ENCODE measurements at places on chromosomes 2 and 18. TPM values are rescaled to one million over a fixed set of nuclear protein-coding genes. Genes with fewer than 3 reads are reported as not detected.

DNA sequence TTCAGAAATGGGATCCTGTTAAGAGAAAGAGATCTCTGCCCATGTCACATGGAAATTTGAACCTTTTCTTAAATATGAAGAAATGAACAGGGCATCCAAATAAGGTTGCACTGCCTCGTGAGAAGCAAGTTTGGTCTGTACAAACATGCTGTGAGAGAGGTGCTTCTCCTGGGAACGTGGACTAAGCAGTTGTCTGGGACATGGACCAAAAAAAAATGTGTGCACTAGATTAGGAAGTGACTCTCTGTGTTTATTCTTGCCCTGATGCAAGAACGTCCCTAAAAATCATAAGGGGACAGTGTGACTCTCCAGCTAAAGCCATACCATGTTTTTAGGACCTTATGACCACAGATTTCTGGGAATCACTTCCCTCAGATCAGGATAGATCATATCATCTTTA lies 23.7 kb upstream of the GCG start:
- no peaks in the 10 kb centered on the region for H3K36me3 ChIP-seq
- no peak overlapping the region for H3K4me3 ChIP-seq
- no peak overlapping the region for H3K27ac ChIP-seq
- peaks cover 15% of the 10 kb centered on the region for H3K27me3 ChIP-seq
- no peaks in the 10 kb centered on the region for H3K4me1 ChIP-seq

DNA sequence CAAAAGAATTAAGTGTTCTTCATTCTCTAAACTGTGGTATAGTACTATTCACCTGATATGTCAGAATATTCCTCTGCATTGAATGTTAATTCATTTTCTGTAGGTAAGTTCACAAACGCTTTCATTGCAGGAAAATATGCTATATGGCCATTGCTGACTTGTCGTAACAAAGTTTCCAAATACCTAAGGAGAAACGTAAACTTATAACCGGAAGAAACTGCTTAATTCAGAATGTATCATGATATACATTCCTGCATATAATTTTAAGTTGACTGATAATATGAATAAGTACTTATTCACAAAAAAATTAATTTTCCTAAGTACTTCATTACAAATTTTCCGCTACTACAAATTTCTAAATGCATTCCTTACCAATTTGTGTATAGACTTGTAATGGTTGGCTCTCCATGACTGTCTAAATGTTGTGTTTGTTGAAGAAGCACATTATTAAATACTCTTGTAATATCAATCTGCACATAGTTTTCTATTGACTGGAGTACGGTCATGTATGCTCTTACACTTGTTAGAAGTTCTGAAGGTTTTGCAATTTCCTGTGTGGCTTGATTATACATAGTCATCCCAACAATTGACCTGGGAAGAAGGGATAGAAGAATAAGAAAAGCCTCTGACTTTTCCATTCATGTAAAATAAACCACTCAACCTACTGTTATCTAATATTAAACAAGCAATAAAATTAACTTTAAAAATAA lies 85.4 kb downstream of the NCKAP1 start:
- no peaks in the 10 kb centered on the region for H3K36me3 ChIP-seq
- H3K27me3 ChIP-seq: peaks cover 5% of the 10 kb centered on the region
- no peak overlapping the region for H3K27ac ChIP-seq
- H3K4me1 ChIP-seq: peaks cover 7% of the 10 kb centered on the region

DNA sequence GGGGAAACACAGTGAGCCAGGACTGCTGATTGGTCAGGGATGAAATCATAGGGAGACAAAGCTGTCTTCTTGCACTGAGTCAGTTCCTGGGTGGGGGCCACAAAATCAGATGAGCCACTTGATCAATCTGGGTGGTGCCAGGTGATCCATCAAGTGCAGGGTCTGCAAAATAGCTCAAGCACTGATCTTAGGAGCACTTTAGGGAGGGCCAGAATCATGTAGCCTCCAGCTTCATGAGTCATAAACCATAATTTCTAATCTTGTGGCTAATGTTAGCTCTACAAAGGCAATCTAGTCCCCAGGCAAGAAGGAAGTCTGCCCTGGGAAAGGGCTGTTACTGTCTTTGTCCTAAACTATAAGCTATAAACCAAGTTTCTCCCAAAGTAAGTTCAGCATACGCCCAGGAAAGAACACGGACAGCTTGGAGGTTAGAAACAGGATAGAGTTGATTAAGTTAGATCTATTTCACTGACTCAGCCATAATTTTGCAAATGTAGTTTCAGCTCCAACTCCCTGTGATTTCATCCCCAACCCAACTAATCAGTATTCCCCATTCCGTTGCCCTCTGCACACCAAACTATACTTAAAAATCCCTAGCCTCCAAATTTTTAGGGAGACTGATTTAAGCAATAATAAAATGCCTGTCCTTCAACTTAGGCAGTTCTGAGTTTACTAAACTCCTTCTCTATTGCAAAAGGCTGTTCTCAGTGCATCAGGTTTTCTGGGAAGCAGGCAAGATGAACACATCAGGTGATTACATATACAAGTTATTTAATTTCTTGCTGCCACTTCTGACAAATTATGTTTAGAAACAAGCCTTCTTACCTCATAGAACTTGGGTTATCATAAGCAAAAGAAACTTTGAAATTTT lies 226.9 kb upstream of the SPOPL start:
- no peaks in the 10 kb centered on the region for H3K27me3 ChIP-seq
- DNase-seq: no peak
- H3K36me3 ChIP-seq: no peaks in the 10 kb centered on the region
- H3K27ac ChIP-seq: no peak overlapping the region
- no peak overlapping the region for H3K4me3 ChIP-seq

DNA sequence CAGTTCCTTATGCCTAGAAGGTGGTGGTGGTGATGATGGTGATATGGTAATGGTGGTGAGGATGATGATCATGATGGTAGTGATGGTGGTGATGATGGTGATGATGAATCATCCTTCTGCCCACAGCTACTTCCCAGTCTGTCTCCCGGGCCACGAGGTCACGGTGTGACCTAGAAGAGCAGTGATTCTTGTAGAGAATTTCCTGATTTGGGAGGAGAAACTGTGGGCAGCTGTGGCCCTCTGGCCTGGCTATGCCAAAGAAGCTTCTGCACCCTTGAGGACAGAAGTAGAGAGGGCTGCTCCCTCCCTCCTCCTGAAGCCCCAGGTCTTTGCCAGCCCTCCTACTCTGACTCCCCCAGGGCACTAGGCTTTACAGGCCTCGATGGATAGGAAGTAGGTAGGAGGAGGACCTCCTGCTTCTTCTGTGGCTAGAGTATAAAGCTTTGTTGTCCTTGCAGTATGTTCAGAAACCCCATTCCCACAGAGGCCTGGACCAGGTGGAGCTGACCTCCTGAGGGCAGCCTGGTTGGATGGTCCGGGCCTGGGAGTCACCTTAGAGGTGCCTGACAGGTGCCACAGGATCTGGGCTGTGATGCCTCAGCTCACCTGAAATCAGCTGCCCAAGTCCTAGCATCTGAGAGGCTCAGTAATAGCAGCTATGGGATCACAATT lies 57.9 kb upstream of the EPAS1 start:
- peak overlapping the region; percentile 43 for H3K27ac ChIP-seq
- H3K27me3 ChIP-seq: no peaks in the 10 kb centered on the region
- H3K4me1 ChIP-seq: peaks cover 12% of the 10 kb centered on the region

GRCh38 chr2:143533846-143534245 lies 404.6 kb downstream of the ARHGAP15 start:
- no peak overlapping the region for H3K27ac ChIP-seq
- H3K4me1 ChIP-seq: peaks cover 9% of the 10 kb centered on the region
- no peak for DNase-seq

- DNase-seq: no peak
- H3K27me3 ChIP-seq: peaks cover 6% of the 10 kb centered on the region
- H3K4me3 ChIP-seq: no peak overlapping the region
Measured at GRCh38 chr2:20999906-21000645, 43.8 kb downstream of the APOB start.

DNA sequence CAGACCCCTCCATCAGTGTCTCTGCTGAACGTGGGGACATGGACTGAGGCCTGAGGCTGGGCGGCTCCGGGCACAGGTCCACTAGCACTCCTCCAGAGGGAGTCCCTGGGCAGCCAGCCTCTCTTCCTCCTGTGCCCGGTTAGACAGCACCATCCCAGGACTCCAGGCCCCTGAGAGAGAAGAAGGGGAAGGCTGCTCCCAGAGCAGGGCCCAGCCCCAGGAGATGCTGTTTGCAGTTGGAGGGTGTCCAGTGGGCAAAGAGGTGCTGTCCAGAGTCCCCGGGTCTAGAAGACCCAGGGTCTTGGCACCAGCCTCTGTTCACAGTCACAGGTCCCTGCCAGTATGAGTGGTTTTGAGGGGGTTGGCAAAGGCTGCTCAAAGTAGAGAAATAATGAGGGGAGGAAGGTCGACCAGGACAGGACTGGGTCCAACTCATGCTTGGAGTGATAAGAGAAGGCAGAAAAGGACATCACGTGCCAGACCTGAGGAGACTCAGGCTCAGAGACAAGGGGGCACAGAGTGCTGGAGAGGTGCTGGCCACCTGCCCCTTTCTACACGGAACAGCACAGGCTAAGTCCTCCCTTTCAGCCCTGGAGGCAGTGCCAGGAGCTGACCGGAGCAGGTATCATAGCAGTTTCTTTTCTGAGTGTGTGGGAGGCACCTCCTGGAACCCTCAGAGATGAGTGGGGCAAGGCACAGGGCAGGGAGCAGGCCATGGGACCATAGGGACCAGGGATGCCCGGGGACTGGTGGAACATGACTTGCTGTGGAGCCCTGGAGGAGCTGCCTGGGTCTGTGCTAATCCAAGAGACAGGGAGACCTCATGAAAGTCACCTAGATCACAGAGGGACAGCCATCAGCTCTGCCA lies 21.1 kb downstream of the CRACDL start:
- no peak for DNase-seq
- H3K4me1 ChIP-seq: peaks cover 22% of the 10 kb centered on the region

- H3K27me3 ChIP-seq: peaks cover 53% of the 10 kb centered on the region
- no peak overlapping the region for H3K27ac ChIP-seq
- H3K4me1 ChIP-seq: no peaks in the 10 kb centered on the region
- H3K4me3 ChIP-seq: no peak overlapping the region
- DNase-seq: no peak
- no peaks in the 10 kb centered on the region for H3K36me3 ChIP-seq
Measured at GRCh38 chr2:120743657-120744056, 8.0 kb downstream of the GLI2 start.

DNA sequence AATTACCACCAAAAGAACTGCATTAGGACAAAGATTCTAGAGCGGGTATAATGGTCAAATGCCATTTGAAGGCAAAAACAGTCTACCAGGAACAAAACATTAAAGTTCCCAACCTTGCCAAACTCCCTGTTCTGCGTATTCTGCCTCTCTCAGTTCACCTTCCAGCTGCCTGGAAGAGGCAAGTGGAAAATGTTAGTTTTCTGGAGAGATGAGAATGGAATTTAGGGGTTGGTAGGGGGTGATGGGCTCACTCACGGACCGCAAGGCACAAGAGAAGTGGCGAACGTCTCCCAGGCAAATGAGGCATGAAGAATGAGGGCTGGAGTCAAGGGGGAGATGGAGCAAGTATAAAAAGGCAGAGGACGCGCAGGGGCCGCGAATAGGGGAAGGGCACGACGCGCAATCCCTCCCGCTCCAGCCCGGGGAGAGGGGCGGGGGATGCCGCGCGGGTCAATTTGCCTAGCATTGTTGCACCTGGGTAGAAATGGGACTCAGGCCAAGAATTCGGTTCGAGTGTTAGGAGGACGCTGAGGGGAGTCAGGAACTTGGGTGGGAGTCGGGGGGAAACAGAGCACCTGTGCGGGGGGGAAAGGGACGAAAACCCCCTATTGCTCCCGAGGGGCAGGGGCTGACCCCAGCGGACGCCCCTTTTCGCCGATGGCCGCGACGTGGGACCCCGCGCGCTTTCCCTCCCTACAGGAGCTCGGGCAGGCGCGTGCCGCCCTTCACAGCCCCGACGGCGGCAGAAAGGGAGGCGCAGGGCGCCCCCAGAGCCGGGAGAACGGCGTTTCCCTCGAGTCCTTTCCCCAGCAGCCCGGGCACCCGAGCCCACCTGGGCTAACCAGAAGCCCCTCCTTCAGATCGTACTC lies 573 bp downstream of the PAIP2B start:
- DNase-seq: peak; percentile 29
- H3K4me1 ChIP-seq: peaks cover 15% of the 10 kb centered on the region
- peaks cover 6% of the 10 kb centered on the region for H3K27me3 ChIP-seq
- H3K4me3 ChIP-seq: peak overlapping the region; percentile 98
- peak overlapping the region; percentile 89 for H3K27ac ChIP-seq

DNA sequence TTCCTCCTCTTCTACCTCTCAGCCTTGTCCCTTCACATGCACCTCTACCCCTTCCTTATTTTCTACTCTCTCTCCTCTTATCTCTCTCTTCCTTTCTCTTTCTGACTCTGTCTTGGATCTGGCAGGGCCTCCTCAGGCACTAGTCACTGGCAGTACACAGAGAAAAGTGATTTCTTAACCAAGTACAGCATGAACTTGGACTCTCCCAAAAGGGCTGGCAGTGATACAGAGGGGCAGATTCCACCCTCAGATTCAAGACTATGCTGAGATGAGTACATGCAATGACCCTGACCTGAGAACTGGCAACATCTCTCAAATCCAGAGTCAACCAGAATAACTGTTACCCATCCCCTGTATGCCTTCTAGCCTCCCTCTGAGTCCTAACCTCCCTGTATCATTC lies 4.3 kb downstream of the AOX1 start:
- H3K27ac ChIP-seq: no peak overlapping the region
- no peaks in the 10 kb centered on the region for H3K36me3 ChIP-seq
- H3K4me1 ChIP-seq: peaks cover 7% of the 10 kb centered on the region
- peaks cover 6% of the 10 kb centered on the region for H3K27me3 ChIP-seq
- DNase-seq: no peak

DNA sequence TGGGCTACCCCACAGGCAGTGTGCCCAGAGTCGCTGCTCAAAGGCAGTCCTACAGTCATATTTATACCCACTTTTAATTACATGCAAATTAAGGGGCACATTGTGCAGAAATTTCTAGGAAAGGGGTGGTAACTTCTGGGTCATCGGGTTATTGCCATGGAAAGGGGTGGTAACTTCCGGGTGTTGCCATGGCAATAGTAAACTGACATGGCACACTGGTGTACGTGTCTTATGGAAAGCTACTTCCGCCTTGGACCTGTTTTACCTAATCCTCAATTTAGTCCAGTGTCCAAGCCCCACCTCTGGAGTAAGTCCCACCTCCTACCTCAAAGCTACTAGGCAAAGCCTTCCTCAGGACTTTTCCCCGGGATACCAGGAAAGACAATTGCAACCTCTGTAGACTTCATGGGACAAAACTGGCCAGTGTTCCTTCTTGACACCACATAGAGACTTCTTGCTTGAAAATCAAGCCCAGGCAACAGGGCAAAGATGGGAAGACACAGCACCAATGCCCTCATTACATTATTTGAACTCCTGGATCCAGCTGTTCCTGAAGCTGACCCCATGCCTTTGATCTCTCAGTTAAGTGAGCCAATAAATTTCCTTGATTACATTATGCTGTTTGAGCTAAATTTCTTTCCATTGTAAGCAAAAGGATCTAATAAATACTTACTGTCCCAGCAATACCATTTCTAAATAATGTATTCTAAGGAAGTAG lies 63.3 kb upstream of the AGAP1 start:
- H3K4me1 ChIP-seq: no peaks in the 10 kb centered on the region
- H3K36me3 ChIP-seq: no peaks in the 10 kb centered on the region

GRCh38 chr2:145321344-145321743 lies 801.4 kb upstream of the ZEB2 start:
- DNase-seq: no peak
- H3K36me3 ChIP-seq: no peaks in the 10 kb centered on the region
- H3K27ac ChIP-seq: no peak overlapping the region
- H3K4me3 ChIP-seq: no peak overlapping the region

The SESTD1 gene
- 4.4 TPM for total RNA-seq

The NPHP1 gene
- 1.6 TPM for total RNA-seq

The AKAIN1 gene
- total RNA-seq: not detected

The UGT1A3 gene
- not detected for total RNA-seq

The KCNG2 gene
- total RNA-seq: not detected

The SAG gene
- not detected for total RNA-seq

The UGT1A5 gene
- not detected for total RNA-seq

The SIX2 gene
- not detected for total RNA-seq

The PJVK gene
- 2.8 TPM for total RNA-seq
